Tibial nerve (tissue), 4 donors: ENCODE measurements at places on chromosomes 11 and 22. TPM values are rescaled to one million over a fixed set of nuclear protein-coding genes. Genes with fewer than 3 reads are reported as not detected.

OR52J3 gene
- not detected for total RNA-seq

DNA sequence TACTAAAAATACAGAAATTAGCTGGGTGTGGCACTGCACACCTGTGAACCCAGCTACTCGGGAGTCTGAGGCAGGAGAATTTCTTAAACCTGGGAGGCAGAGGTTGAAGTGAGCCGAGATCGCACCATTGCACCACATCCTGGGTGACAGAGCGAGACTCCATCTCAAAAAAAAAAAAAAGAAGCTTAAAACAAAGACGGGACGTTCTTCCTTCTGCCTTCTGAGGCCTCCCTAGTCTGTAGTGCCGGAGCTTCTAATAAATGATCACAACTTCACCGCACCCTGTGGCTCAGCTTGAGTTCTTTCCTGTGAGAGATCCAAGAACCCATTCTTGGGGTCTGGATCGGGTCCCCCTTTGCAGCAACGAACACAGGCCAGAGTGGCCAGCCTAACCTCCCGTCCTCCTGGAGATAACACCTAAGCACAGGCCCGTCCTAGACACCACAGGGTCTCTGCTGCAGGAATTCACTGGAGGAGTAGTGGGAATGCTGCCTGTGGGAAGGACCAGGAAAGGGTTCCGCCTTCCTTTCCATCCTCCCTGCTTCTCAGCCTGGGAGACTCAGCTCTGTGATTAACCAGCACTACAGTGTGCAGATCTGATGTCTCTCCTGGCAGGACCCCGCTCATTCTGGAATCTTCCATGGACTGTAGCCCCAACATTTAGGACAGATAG lies 2.2 kb upstream of the APOBEC3H start:
- no peaks in the 10 kb centered on the region for H3K4me1 ChIP-seq
- no peaks in the 10 kb centered on the region for H3K27me3 ChIP-seq
- H3K4me3 ChIP-seq = no peak overlapping the region
- DNase-seq = no peak
- no peak overlapping the region for H3K27ac ChIP-seq

LDHAL6A gene
- not detected for total RNA-seq

GRCh38 chr11:31874631-31875191 lies 63.6 kb upstream of the PAX6 start:
- H3K27me3 ChIP-seq = no peaks in the 10 kb centered on the region
- H3K4me3 ChIP-seq = no peak overlapping the region
- no peaks in the 10 kb centered on the region for H3K4me1 ChIP-seq

DNA sequence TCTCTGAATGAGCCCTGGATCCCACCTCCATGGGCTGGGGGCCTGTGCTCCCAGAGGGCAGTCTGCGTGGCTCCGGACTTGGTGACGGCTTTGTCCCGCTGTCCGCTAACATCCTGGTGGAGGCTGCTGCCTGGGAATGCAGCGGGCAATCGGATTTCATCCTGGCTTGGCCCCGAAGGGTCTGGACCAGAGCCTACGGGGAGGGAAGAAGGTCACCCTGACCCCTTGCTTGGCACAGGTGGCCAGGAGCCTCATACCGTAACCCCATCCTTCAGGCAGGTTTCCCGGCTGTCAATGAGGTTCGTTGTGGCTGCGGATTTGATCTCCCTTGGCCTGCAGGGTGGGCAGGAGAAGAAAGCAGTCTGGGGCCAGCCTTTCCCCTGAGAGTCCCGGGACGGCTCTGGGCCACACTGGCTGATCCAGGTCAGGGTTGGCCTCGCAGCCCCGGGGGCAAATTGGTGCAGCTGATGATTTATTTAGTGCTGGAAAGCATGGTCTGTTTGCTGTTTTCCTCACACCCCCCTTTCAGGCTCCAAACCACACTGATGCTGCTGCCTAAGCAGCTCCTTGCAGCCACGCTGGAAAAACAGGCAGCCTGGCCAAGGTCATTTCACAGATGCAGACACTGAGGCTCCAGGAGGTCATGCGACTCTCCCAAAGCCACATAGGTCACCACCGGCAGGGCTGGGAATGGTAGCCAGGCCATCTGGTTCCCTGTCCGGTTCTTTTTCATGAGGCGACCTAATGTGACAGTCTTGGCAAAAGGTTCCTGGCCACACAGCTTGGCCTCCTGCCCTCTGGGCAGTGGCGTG lies 15.0 kb downstream of the PRDM11 start:
- DNase-seq = no peak
- peaks cover 65% of the 10 kb centered on the region for H3K4me1 ChIP-seq
- no peak overlapping the region for H3K27ac ChIP-seq
- no peak overlapping the region for H3K4me3 ChIP-seq
- H3K27me3 ChIP-seq = no peaks in the 10 kb centered on the region

ABCC8 gene
- 4.2 TPM for total RNA-seq

- H3K4me1 ChIP-seq = no peaks in the 10 kb centered on the region
- no peaks in the 10 kb centered on the region for H3K27me3 ChIP-seq
- DNase-seq = no peak
- H3K27ac ChIP-seq = no peak overlapping the region
- H3K4me3 ChIP-seq = no peak overlapping the region
Measured at GRCh38 chr11:34830648-34831047, 85.5 kb downstream of the APIP start.

GRCh38 chr11:68255526-68255925 lies 16.2 kb downstream of the C11orf24 start:
- no peaks in the 10 kb centered on the region for H3K27me3 ChIP-seq
- DNase-seq = no peak

- H3K27me3 ChIP-seq = no peaks in the 10 kb centered on the region
- H3K4me3 ChIP-seq = no peak overlapping the region
- H3K36me3 ChIP-seq = no peaks in the 10 kb centered on the region
- H3K4me1 ChIP-seq = no peaks in the 10 kb centered on the region
Measured at GRCh38 chr11:58127350-58127749, 2.0 kb upstream of the OR9I1 start.

TMEM86A gene
- total RNA-seq = 5.4 TPM

POTEH gene
- total RNA-seq = not detected

DNA sequence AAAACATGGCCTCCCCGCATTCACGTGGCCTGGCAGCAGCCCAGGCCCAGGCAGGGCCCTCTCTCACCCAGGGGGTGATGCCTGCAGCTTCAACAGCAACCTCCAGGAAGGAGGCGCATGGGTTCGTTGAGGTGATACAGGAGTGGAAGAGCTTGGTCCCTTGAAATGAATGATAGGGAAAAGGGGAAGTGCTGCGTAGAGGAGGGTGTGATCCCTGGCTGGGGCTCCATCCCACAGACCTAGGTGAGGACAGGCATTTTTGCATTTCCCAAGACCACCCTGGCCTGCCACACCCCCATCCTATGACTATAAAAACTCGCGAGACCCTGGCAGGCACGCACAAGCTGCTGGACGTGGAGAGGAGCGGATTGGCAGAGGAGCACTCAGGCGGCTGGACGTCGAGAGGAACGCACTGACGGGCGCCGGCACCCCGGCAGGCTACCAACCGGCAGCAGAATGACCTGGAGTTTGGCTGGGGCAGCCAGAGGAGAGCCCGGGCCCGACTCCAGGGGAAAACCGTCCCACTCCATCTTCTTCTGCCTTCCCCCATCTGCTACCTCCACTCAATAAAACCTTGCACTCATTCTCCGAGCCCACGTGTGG lies 32.6 kb downstream of the RTN4R start:
- DNase-seq = no peak
- peaks cover 5% of the 10 kb centered on the region for H3K4me1 ChIP-seq
- H3K27ac ChIP-seq = no peak overlapping the region
- no peaks in the 10 kb centered on the region for H3K27me3 ChIP-seq
- no peaks in the 10 kb centered on the region for H3K36me3 ChIP-seq
- H3K4me3 ChIP-seq = no peak overlapping the region

DNA sequence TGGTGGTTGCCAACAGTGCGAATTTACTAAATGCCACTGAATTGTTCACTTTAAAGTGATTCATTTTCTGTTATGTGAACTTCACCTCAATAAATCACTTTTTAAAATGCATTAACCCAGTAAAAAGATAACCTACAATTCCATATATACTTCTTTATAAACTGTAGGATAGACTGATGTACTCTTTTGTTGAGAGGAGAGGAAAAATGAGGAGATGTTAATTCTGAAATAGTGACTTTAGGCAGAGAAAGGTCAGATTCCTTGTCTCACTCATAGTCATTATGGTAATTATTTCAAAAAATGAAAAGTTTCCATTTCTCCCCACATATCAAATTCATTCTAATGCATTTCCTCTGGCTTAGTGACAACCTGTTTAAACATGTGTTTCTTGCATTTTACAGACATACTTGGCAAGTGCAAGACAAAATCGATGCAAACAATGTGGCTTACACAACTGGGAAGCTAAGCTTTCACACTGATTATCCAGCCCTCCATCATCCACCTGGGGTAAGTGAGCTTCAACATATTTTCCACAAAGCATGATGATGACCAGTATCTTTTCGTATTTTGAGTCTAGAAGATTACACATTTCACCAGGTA lies 74.5 kb downstream of the BBOX1 start:
- peaks cover 10% of the 10 kb centered on the region for H3K4me1 ChIP-seq

LUZP2 gene
- total RNA-seq = not detected
